ENCODE measurements at places on chromosomes 2 and 18.

GRCh38 chr2:239175181-239175580, 225.6 kb downstream of the HDAC4 start:
- DNase-seq: no peak

DNA sequence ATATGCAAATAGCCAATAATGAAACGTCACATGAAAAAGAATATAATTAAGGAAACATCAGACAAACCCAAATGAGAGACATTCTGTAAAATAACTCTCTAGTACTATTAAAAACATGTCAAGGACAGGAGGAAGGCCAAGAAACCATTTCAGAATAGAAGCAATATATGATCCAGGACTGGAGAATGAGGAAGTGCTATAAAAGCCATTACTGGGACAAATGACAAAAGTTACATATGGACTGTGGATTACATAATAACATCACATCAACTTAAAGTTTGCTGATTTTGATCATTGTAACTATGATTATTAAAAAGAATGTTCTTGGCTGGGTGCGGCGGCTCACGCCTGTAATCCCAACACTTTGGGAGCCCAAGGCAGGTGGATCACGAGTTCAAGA, 81.3 kb downstream of the CRACDL start:
- DNase-seq: no peak

- DNase-seq: no peak
These were observed at the start of gene CASP10 for GRCh38 chr2:201182650-201183364. Gene CASP10, plus strand, starts transcription at chr2:201183141. Its CDS starts 2,637 bp downstream, at chr2:201185778.

DNA sequence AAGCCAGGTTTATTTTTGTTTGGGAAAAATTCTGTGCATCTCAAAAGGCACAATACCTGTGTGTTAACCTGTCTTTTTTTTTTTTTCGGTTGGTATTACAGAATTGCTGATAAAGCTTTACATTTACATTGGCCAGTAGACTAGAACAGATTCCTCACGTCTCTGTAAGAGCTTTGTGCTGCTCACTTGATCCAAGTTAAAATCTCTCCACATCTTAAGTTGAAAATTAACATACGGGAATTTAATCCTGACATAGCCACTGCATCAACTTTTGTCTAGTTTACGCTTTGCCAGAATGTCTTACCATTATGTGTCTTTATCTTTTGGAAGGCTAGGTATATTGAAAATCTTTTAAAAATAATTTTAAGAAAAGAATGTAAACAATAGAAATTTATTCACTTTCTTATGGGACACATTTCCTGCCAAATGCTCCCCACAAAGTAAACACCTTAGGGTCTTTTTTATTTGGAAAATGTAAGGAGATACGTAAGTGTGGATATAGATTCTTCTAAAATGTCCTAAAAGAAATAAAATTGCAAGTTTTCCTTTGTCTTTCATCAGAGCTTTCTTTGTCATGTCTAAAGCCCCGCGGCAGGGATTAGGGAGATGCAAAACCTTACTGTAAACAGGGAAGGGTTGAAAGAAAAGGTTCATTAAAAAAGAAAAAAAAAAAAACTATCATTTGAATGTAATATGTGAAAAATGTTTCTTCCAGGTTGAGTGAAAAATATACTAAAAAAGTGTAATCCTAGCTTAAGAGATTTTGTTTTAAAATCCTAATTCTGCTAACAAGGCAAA, 912.8 kb downstream of the NRXN1 start:
- DNase-seq: no peak

DNA sequence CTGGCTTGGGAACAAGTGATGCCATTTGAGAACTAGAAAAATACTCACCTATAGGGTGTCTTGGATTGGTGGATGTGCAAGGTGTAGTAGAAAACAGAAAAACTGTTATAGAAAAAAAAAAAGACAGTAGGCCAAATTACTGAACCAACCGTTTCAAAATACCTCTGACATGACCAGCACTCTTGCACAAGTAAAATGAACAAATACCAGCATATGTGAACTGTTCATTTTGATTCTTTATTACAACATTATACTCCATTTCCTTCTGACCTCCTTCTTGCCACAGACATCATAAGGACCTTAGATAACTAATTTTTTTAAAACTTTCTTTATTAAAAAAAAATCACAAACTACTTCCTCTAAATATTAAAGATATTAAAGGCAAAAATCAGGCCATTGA, 125.5 kb downstream of the ATAD2B start:
- DNase-seq: no peak

Data from NCI-H1417 (cell line).